Activated CD4-positive, CD25-positive, alpha-beta regulatory T cell treated with anti-CD3 and anti-CD28 coated beads, Interleukin-2, amount 50 U/mL, for 24 hours (primary cell): ENCODE measurements at places on chromosomes 2 and 18.

DNA sequence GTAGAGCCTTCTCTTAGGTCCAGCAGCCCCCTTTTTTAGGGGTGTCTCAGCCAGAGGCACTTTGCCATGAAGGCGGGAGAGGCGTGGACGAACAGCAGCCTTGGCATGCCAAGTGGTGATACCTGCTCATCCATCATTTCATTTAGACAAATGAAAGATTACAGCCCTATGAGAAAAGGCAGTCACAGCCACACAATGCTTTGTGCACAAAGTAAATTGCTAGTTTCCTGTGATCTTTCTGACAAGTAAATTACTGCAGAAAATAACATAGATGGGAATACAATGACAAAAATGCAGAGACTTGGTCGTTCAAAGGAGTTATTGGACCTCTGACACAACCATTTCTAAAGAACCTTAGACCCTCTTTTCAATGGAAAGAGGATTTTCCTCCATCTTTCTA lies 94.9 kb downstream of the RND3 start:
- ATAC-seq = no peak

DNA sequence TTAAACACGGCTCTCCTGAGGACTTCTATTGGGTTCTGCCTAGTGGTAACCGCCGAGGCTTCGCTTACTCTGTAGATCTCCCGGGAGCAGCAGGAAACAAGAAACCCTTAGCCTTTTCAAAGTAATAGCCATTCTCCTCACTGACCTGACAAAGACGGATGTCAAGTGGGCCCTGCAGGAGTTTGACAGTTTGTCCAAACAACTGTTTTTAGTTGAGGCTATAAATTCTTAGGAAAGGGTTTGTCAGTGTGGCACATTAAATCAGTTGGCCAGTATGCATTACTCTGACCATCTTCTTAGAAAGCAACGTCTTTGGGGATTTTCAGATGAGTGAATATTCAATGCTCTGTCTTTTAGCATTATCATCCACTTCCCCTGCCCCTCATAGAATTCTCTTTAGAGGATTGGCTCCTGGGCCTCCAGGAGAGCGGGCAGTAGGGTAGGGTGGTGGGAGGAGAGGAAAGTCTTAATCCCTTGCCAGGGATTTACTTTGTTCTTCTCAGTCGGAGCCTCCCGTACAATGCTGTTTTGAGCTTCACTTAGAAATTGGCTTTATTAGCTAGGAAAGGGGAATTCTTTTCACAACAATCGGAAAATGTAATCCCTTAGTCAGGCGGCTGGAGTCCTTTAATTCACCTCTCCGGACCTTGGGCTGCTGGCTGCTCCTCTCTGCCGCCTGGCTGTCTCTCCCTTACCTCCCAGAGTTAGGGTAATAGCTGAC lies 13.3 kb upstream of the C18orf32 start:
- no peak for ATAC-seq

GRCh38 chr2:68387408-68388350 lies 22.6 kb downstream of the PLEK start:
- ATAC-seq = peak; percentile 76

GRCh38 chr2:10932345-10933151 lies 20.8 kb downstream of the KCNF1 start:
- ATAC-seq = no peak

GRCh38 chr2:15069149-15069548 lies 436.6 kb downstream of the LRATD1 start:
- ATAC-seq = no peak

GRCh38 chr2:217979151-217979811 lies 23.5 kb downstream of the TNS1 start:
- no peak for ATAC-seq

DNA sequence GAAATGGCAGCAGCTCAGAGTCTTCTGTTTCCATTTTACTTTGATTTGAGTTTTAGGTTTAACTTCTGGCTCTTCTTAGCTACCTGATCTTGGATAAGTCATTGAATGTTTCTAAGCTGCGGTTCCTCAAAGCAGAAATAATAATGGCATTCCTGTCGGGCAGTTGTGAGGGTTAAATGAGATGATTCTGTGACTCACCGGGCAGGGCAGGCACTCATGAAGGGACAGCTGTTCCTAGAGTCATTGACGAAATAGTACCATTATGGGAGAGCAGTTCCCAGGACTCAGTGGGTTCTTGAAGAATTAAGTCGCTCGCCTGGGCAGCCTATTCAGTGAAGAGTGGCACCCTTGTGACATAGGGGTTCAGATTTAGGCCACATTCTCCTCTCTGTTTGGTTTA lies 10.3 kb downstream of the TRIB2 start:
- ATAC-seq = no peak

GRCh38 chr2:163719331-163719730 lies 16.5 kb downstream of the FIGN start:
- ATAC-seq = no peak

DNA sequence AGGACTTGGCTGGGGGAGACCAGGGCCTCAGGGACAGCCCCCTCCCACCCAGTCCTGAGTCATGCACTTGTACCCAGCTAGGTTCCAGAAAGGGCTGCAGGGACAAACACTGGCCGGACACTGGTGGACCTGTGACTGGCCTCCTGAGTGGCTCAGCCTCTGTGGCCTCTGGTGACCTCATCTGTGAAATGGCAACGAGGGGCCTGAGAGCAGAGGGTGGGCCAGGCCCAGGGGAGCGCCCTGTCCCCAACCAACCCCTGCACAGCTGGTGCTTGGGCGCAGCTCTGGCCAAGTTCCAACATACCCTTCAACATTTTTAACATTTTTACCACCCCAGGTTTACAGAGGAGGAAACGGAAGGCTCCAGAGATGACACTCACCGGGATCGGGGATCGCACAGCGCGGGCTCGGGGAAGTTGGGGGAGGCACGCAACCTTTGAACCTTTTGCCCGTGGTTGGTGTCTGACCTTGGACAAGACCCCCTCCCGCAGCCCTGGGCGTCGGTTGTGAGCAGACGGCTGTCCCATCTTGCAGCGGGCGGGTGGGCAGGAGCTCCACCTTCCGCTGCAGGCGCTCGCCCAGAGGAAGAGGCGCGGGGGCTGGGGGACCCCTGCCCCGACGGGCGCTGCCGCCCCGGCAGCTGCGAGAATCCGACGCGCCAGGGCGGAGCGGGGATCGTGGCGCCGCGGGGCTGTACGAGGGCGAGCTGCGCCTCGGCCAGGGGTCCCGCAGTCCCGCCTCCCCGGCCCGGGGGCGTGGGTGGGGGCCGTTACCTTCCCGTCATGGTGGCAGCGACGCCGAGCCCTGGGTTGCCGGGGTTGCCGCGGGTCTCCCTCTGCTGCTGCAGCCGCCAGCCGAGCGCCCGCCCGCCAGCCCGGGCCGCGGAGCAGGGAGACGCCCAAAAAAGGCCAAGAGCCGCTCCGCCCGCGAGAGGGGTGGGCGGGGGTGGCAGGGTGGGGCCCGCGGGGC lies 805 bp downstream of the LIMS2 start:
- peak; percentile 34 for ATAC-seq

- ATAC-seq = no peak
These were observed 325.9 kb downstream of the FSIP2 start for GRCh38 chr2:186064507-186064906.
